ENCODE measurements at places on chromosomes 6 and 20.

DNA sequence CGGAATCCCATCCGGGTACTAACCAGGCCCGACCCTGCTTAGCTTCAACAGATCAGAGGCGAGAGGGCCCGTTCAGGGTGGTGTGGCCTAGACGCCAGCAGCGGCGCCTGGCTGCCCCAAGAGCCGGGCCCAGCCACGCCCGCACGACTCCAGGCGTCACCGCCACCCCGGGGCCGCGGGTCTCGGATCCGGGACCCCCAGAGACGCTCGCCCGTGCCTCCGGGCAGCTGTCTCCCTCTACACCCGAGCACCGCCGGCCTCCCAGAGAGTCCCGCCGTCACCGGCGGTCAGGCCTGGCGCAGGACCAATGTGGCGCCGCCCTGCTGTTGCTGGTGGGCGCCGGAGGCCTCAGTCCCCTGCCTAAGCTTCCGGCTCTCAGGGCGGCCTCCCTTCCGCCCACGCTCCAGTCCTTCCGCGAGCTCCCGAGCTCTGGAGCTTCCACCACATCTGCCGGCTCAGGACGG is 441.2 kb upstream of the DEFB115 start:
- DNase-seq = peak; percentile 14

- DNase-seq = no peak
These were observed 353.1 kb downstream of the LAMA2 start for GRCh38 chr6:129236001-129236517.

- no peak for DNase-seq
These were observed 75.6 kb downstream of the CNBD2 start for GRCh38 chr20:36043892-36044515.

DNA sequence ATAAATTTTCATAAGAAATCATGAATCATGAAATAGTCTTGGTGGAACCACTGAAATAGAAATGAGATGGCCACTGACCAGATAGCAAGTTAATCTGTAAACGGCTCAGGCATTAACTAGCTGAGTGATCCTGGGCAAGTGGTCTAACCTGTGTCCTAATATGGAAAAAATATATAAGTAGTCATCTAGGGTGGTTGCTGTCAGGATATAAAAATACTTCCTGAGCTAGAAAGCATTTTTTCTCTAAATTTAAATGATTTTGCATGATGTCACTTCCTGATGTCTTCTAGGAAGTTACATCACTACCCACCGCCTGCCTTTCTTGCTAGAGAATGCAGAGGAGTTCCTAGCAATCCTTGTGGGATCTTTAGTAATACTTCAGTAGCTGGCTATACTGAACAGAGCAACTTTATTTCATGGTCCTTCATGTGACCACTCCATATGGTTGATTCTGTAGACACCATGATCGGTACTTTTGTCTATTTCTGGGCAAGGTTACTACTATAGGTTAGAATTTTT is 228.1 kb upstream of the CEP162 start:
- DNase-seq = no peak

DNA sequence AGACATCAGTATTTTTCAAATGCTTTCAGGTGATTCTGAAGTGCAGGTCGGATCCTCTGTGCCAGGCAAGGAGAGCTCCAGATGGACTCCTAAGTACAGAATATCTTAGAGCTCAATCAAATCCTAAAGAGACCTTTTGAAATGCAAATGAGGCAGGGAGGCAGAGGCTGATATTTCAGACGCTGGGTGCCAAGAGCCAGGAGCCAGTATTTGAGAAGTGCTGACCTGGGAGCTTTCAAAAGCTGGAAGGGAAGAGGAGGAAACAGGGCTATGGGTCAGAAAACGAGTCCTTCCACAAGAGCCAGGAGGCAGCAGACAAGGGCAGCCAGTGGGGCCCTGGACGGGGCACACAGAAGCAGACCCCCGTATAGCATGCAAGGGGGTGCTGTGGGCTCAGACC is 46.1 kb upstream of the DSN1 start:
- peak; percentile 61 for DNase-seq

- DNase-seq = no peak
These were observed 1.4 kb downstream of the NNAT start for GRCh38 chr20:37522260-37523011.

DNA sequence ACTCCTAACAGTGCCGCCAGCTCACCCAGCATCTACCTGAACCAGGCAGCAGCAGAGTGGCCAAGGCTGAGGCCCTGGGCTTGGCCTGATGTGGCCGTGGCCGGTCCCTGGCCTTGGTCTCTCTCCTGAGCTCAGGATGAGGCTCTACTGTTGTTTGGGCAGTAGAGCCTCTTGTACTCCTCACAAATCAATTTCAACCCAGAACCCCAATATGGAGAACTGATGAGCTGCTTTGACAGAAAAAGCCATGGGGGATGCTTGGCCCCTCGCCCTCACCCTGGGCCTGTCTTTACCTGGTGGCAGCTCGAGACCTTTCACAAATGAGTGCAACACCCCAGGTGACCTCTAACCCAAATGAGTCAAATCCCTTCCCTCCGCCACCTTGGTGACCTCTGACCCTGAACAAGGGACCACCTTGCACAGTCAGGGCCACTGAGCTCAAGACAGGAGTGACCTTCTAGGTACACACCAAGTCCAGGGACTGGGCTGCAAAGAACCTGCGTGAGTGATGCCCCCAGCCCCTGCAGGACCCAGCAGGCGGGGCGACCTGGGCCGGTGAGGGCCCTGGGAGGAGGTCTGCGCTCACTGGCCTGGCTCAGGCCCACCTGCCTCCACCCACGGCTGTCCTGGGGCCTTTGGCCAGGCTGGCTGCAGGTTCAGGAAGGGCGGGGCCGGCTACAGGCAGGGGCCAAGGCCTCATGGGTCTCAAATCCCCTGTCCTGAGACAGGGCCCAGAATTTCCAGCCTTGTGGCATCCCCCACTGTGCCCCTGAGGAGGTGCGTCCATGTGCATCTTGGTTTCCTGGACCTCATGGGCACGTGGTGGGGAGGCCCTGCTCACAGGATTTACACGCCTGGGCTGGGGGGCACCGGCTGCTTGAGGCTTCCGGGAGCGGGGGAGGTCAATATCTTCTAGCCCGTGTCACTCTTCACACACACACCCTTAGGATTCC is 30.2 kb downstream of the PSMG4 start:
- no peak for DNase-seq

DNA sequence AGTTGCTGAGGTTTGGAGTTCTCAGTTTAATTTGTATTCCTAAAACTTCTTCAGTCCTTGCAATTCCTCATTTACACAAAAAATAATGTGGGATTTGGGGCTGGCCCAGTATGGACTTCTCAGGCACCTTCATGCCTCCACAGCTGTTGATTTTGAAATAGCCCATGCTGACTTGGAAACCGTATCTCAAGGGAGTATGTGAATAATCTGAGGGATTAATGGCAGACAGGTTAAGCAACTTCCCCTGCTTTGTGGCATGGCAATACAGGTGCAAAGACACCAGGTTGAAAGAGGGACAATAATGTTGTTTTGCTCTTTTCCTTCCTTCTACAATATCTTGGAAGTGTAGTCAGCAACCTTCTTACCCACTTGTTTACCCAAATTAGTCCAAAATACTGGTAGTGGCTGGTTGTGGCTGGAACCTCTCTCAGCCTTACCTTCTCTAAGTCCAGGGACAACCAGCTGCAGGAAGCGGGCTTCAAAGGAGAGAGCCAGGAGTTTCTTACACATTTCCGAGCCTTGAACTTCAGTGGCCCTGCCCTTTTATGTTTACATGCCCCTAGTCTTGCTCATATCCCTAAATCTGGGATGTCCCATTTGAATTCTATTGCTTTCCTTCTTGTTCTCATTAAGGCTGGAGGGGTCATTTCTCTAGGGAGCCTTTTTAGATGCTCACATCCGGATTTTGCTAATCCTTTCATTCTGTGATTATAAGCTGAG is 44.1 kb upstream of the ADGRF1 start:
- no peak for DNase-seq

DNA sequence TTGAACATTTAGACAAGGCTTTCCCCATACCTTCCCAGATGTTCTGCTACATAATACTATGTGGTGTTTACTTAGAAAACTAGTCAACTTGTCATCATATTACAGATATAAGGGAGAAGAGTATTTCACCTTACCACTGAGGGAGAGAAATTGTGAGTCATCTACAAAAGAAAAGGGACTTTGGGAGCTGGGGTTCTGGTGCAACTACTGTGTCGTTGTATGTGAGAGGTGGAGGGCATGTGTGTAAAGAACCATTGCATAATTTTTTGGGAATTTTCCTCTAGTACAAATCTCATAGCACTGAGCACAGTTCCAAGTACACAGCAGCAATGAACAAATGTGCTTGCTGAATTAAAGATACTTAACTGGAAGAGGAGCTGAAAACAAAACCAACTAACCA is 665.6 kb downstream of the DHX35 start:
- no peak for DNase-seq

- DNase-seq = no peak
These were observed 5.5 kb downstream of the PTGIS start for GRCh38 chr20:49562311-49563014.

GRCh38 chr6:16418151-16418550 is 179.8 kb downstream of the GMPR start:
- DNase-seq = no peak

DNA sequence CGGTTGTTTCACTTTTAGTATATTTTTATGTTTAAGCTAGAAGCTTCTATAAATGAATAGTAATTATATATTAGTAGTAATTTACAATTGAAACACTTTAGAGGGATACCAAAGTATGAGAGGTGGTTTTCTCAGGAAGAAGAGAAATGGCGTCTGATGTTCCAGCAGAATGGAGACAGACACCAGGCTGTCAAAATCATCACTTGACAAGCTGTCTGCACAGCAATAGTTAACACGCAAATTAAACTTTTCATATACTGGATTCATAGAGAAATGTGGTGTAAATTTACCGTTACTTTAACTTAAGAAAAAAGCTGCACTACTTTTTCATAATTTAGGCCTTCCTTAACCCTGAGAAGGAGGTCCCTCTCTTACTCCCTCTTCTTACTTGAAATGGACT is 82.6 kb downstream of the FAM217A start:
- DNase-seq = no peak

- DNase-seq = no peak
These were observed 23.8 kb upstream of the HELZ2 start for GRCh38 chr20:63597651-63598478.

DNA sequence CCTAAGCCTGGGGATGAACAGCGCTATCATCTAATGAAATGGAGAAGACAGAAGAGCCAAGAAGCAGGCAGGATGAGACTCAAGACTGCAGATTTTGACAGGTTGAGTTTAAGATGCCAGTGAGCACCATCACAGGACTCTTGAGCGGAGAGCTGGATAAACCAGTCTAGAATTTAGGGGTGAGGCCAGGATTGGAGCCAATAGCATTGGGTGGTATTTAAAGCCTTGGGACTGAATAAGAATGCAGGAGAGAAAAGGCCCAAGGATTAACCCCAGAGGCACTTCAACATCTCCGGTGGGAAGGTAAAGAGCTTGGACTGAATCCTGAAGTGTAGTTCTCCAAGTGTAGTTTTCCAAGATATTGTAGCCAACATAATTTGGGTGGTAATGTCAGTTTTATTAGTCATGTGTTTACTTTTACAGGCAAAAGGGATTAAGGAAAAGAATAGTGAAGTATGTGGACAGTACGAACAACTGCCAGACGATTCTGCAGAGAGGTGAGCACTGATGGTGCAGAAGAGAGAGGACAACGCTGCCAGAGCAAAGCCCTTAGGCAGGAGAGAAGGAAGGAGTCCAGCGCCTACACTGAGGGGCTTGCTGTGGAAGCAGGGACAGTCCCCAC is 85.2 kb downstream of the DTNBP1 start:
- DNase-seq = no peak

DNA sequence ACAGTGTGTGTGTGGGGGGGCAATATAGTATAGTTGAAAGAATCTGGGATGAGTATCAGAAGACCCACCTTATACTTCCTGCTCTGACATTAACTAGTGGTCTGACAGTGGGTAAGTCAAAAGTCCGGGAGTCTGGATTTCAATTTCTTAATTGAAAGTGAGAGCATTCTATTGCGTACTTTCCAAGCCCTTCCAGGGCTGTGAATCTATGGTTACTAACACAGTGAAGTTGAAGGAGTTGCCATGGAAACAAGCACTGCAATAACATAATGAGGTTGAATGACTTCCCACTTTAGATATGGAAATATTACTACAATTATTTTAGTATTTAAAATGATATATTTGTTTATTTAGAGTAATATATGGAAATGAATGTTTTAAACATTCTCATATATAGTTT is 80.2 kb downstream of the MLIP start:
- DNase-seq = peak; percentile 15

- DNase-seq = no peak
These were observed 107.5 kb downstream of the ERMARD start for GRCh38 chr6:169858935-169859351.

- peak; percentile 57 for DNase-seq
These were observed 9.0 kb upstream of the NCOA6 start for GRCh38 chr20:34834459-34834893.

GRCh38 chr6:74166849-74167248 is 470.8 kb downstream of the CD109 start:
- no peak for DNase-seq

DNA sequence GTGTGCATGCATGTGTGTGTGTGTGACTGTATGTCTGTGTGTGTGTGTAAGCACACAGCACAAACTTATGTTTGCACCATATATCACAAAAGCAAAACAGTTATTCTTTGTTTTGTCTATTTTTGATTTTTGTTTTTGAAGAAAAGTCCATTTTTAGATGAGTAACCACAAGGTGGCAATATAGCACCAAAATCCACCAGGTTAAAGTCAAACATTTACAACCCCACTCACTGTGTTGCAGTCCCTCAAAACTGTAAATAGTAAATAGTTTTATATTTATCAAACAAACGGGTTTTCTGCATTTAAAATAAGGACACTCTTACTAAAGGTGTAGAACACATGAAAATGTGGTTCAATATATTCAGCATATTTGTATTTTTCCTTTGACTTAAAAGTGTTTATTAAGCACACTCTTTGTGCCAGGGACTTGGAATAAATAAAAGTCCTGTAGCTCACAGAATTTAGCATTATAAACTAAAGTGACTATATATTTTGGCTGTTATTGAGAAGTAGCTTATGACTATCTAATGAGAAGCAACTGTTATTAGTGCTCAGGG is 118.5 kb downstream of the GFRAL start:
- peak; percentile 31 for DNase-seq

DNA sequence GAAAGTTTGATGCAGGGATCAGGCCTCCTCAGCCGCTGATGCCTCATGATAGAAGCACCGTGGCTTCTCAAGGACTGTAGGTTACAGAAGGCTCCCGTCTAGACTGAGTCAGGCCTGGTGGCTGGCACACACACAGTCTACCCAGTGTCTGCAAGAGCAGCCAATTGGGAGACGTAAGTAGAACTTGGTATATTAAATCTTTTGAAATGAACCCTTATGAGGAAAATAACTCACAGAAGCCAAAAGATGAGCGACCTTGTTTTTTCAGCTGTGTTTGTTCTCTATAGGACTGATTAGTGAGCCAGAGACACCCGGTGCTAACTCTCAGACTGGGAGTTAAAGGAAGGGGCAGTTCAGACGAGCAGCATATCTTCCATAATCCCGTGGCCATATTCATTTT is 5.9 kb upstream of the PDE10A start:
- no peak for DNase-seq

- no peak for DNase-seq
These were observed 10.4 kb upstream of the SUMO4 start for GRCh38 chr6:149389509-149390297.

Data from NCI-H1105 treated with DMSO at 0.1 percent for 48 hours (cell line).